ENCODE measurements at places on chromosomes 13 and 19. TPM values are rescaled to one million over a fixed set of nuclear protein-coding genes. Genes with fewer than 3 reads are reported as not detected.

GRCh38 chr13:38617936-38618335 lies 68.9 kb upstream of the FREM2 start:
- DNase-seq: no peak

ERICH6B gene
- polyA plus RNA-seq: not detected

DNA sequence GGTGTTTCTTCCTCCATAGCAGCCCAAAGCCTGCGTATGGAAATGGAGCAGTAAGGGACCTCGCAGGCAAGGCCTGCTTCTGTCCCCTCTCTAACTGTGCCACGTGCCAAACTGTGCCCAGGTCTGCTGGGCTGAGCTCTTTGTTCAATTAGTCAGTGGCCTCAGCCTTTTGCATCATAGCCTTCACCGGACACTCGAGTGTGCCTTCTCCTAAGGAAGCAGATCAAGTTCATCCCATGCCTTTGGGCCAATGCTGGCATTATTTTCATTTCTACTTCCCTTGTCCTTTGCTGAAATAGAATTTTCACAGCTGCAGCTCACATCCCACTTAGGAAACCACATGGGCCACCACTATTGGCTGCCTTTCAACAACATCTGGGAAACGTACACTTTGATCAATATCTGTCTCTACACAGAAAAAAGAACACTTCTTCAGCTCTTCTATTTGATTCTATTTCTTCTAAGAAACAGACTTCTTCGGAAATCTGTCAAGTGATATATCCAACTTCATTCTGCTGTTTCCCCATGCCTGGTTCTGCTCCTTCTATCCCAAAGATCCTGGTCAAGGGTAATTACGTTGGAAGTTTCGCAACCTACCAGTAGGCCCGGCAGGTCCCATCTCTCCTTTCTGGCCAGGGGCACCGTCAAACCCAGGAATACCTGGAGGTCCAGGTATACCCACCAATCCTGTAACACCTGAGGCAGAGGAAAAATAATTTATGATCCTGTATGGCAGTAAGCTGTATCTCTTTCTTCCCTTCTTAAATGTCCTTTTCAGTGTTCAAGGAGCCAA lies 143.9 kb downstream of the COL4A1 start:
- no peak for DNase-seq

DNA sequence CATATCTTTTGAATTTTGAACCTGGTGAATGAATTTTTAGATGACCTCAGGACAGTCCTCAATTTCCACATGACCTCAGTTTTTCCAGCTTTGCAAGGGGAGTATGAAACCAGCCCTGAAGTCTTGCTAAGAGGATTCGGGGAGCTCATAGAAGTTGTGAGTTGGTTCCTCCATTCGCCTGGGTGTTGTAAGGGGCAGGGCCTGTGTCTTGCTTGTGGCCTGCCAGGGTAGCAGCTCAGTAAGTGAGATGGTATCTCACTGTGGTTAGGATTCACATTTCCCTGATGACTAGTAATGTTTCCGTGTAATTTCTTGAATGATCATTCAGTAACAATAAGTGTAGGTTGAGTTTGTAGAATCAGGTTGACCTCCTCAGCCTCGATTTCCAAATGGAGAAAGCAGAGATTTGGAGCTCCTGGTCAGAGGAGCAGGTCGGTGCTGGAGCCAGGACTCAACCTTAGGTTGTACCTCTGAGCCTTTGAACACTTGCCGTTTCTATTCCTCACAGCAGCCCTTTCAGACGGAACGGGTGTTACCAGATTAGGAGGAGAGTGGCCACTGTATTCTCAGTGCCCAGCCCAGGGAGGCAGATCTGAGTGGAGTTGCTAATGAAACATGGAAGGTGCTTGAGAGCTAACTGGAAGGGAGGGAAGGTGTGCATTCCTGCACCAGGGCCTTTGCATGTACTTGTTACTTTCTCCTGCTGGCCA lies 14.6 kb downstream of the NACC1 start:
- no peak for DNase-seq

DNA sequence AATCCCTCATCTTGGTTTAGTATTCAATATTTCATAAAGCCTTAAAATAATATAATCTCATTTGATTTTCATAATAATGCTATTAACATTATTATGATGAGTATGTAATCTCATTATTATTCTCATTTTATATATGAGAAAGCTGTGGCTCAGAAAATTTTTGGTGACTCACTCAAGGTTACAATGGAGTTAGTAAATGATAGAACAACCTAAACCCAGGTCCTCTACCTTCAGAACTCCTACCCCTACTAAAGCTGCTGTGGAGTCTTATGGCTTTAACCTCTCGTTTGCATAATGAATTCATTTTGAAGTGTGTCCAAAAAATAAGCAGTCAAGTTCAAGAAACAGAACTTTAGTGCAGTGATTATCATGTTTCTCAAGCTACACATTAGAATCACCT lies 226.3 kb downstream of the TBC1D4 start:
- DNase-seq: no peak

DNA sequence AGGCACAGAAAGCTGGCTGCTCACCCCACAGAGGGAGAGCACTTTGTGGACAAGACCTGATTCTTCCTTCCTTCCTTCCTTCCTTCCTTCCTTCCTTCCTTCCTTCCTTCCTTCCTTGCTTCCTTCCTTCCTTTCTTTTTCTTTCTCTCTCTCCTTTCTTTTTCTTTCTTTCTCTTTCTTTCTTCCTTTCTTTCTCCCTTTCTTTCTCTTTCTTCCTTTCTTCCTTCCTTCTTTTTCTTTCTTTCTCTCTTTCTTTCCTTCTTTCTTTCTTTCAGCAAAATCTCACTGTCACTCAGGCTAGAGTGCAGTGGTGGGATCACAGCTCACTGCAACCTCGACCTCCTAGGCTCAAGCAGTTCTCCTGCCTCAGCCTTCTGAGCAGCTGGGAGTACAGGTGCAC lies 263.9 kb downstream of the UQCRFS1 start:
- DNase-seq: no peak

TUBA3C gene
- not detected for polyA plus RNA-seq

- peak; percentile 99 for DNase-seq
These were observed 198.5 kb downstream of the KATNAL1 start for GRCh38 chr13:30108913-30109237.

DNA sequence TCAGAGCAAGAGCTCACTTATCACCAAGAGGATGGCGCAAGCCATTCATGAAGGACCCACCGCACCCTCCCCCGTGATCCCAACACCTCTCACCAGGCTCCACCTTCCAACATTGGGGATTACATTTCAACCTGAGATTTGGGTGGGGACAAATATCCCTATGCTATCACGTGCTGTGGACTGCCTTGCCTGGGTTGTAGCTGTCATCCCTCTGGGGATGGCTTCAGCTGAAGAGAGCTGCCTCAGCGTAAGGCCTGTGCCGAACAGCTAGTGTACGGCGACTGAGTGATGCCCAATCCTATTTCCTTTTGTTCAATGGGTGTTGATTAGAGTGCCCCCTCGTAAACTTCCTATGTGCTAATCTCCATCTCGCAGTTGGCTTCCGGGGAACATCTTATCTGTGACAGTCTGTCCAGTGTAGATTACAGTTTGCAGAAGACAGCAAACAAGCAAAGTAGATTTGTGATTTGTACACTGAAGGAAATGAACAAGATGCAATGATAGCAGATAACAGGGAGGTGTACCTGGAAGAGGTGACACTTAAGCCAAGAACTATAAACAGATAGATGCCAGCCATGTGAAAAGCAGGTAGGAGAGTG lies 11.8 kb upstream of the RCBTB1 start:
- DNase-seq: no peak

ADAT3 gene
- polyA plus RNA-seq: 10.4 TPM

PEAK3 gene
- polyA plus RNA-seq: not detected

- peak; percentile 75 for DNase-seq
These were observed 5.3 kb upstream of the PROZ start for GRCh38 chr13:113152984-113153809.

- no peak for DNase-seq
These were observed 36.1 kb downstream of the MTUS2 start for GRCh38 chr13:28856287-28856686.

DNA sequence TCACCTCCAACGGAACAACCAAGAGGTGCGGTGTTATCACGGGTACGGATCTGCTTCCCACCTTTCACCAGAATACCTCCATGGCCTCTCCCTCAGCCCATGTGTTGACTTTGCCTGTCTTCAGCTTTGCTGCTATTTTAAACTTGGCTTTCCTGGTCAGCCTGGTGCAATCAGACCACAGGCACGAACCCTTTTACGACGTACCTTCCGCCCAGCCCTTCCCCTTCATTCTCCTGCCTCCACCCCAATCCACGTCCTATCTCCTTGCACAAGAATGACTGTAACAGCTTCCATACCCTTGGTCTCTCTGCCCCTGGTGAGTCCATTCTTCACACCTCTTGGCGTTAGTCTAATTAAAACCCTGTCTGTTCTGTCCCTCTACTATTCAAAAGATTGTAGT lies 431.7 kb downstream of the EFNB2 start:
- peak; percentile 58 for DNase-seq

DNA sequence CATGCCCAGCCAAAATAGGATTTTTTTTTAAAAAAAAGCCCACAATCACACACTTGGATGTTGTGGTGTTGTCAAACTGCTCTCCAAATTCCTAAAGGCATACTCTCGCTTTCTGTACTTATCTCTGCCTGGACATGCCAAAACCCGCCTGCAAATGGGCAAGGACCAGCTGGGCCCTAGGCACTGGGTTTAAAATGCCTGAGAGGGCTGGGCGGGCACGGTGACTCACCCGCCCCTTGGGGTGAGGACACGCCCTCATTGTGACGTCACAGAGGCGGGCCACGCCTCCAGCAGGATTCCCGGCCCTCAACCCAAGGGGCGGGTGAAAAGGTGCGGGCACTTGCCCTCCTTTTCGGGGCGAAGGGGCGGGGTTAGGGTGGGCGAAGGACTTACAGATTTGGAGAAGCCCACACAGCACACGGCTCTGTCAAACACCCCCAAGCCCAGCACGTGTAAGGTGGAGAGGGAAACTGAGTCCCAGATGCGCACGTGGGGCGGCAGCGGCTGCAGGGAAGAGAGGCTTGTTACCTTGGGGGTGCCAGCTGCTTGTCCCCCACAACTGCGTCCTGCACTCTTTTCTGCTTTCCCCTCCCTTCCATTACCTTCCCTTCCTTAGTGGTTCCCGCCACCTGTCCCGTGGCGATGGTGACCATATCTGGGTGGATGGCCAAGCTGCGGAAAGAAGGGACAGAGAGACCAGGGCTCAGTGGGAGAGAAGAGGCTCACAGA lies 6.6 kb downstream of the EML2 start:
- peak; percentile 52 for DNase-seq

GRCh38 chr13:104832231-104832630 lies 1703.2 kb downstream of the EFNB2 start:
- no peak for DNase-seq

GRCh38 chr13:29319451-29319850 lies 276.0 kb downstream of the SLC7A1 start:
- no peak for DNase-seq

- DNase-seq: peak; percentile 38
These were observed 7.7 kb upstream of the CDADC1 start for GRCh38 chr13:49240017-49240416.

DNA sequence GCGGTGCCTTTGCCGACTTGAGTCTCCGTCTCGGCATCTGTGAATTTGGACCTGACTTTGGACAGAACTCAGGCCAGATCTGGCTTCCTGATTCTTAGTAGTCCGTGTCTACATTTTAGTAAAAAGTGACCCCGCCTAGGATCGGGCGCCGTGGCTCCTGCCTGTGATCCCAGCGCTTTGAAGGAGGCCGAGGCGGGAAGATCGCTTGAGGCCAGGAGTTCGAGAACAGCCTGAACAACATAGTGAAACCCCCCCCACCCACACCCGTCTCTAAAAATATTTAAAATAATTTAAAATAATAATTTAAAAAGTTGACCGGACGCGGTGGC lies 849 bp upstream of the TCF3 start:
- DNase-seq: no peak

ZNF552 gene
- 48.0 TPM for polyA plus RNA-seq

C1QTNF9B gene
- 0.49 TPM for polyA plus RNA-seq

DNA sequence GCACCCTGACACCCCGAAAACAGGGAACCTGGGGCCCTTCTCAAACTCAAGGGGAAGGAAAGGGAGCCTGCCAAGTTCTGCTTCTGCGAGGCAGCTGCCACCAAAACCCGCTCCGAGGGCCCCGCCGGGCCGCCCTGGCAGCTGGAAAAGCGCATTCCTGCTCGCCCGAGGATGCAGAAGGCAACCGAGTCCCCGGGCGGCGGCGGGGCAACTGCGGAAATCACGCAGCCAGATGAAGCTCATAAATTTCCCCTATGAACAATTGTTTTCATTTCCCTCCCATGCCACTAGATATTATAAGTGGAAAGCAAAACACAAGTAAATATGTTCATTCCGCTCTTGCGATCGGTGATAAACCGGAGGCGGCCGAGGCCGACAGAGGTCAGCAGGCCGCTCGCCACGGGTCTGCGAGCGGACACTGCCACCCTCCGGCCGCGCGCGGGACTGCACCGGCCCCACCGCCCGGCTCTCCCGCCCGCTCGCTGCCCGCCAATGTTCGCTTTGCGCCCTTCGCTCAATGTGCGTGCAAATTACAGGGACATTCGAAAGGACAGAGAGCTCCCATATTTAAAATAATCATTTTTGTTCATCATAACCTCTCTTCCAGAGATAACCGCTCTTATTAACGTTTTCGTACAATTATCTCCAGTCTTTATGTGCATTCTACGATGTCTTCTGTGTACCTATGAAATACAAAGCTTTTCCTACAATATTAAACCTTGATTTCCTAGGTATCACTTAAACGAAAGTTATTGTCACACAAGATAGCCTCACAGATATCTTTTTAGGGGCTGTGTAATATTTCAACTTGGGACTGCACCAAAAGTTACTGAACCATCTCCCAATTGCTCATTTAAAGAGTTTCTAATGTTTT lies 120.8 kb upstream of the ZNF507 start:
- peak; percentile 67 for DNase-seq

DNA sequence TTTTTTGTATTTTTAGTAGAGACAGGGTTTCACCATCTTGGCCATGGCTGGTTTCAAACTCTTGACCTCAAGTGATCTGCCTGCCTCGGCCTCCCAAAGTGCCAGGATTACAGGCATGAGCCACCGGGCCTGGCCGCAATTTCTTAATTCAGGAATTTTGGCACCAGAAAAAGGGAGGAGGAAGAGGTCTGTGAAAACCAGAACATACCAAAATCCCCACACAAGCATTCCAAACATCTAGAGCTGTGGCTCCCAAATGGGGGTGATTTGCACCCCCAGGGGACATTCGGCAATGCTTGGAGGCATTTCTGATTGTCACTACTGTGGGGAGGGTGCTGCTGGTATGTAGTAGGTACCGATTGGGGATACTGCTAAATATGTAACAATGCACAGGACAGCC lies 40.2 kb upstream of the ABCC4 start:
- DNase-seq: no peak

- DNase-seq: no peak
These were observed 157.5 kb upstream of the SPRY2 start for GRCh38 chr13:80498433-80498832.

Measured in small intestine (tissue), 16 donors.